Stimulated activated CD8-positive, alpha-beta memory T cell treated with anti-CD3 and anti-CD28 coated beads, Interleukin-4, amount 100 ng/mL, for 1 hour (primary cell): ENCODE measurements at places on chromosomes 5 and 9.

- DNase-seq: no peak
Observed at GRCh38 chr5:134566741-134567221, 41.3 kb downstream of the JADE2 start.

- DNase-seq: no peak
Observed at GRCh38 chr9:99557816-99558215, 263.9 kb upstream of the NR4A3 start.

DNA sequence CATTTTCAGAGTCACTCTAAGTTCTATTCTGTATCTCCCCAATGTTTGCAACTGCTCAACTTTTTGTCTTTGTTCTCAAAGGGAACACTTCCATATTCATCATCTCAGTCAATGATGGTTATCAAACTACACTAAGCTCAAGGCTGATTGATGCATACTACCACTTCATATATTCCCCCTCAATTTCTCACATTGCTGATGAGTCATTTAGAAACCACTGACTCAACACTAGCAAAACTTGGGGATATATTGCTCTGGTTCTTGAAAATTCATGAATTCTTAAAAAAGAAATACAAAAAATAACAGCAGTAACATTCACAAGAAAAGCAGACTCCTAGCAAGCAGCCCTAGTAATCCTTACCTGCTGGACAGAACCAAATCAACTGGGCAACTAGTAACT is 52.2 kb downstream of the ABHD17B start:
- DNase-seq: no peak

GRCh38 chr5:176389135-176390123 is 878 bp downstream of the HIGD2A start:
- DNase-seq: no peak

- DNase-seq: no peak
Observed at GRCh38 chr9:106535439-106535838, 327.5 kb upstream of the ZNF462 start.

DNA sequence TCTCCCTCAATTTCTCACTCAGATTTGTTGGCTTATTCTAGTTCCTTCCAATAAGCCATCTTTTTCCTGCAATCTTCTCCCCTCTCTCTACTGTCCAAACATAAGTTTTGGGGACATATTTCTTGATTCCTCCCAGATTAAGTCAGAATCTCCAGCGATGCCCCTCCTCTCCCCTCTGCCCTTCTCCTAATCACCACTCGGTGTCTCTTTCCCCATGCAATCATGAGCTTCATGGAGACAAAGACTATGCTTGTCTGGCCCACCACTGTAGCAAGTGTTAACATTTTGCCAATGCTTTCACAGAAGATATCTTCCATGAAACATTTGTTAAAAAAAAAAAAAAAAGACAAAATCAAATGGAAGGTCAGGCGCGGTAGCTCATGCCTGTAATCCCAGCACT is 42.4 kb downstream of the PDE6A start:
- DNase-seq: no peak

DNA sequence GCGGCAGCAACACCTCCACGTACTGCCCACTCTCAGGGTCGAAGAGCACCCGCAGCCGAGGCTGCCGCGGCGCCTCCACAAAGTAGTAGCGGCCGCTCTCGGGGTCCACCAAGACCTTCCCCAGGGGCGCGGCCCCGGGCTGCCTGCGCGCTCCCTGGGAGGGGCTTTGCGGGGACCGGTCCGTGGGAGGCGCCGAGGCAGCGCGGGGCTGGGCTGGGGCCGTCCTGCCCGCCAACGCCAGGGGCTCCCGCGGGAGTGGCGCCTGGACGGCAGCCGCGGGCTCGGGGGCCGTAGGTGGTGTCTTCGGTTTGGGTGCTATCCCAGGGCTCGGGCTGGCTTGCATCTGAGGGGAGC is 2.6 kb upstream of the MZB1 start:
- DNase-seq: no peak

- no peak for DNase-seq
Observed at GRCh38 chr9:127654619-127655018, 42.5 kb downstream of the STXBP1 start.

GRCh38 chr5:145689235-145689634 is 145.9 kb downstream of the PRELID2 start:
- DNase-seq: no peak

DNA sequence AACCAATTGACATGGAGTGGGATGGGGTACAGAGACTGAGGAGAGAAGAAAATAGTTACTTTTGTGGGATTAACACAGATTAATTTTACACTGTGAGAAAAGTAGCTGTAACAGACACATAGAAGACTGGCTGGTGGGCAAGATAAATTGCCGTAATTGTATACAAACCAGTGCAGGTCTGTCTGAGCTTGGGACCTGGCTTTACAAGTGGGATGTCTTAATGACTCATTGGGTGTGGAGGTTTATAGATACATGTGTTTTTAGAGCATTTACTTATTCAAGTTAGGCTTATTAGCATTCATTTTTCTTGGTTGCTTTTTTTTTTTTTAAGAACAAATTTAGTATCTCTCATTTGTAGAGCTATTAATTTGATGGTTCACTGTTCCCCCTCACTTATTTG is 37.5 kb downstream of the SLC44A1 start:
- no peak for DNase-seq

DNA sequence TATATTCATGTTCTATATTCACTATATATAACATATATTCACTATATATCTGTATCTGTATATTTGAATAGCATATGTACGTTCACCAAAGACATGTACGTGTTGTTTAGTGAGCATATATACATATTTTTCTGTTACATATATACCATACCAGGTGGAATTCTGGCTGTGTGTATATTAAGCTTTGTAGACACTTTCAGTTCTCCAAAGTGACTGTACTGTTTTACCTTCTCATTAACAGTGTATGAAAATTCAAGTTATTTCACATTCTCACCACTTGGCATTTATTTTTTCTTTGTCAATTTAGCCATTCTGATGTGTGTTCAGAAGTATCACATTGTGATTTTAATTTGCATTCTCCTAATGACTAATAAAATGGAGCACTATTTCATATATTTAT is 52.2 kb downstream of the DROSHA start:
- no peak for DNase-seq

GRCh38 chr9:119216651-119217331 is 152.4 kb downstream of the BRINP1 start:
- no peak for DNase-seq

GRCh38 chr5:131259326-131259725 is 4.5 kb upstream of the CDC42SE2 start:
- DNase-seq: no peak

GRCh38 chr5:109962882-109963603 is 273.3 kb downstream of the MAN2A1 start:
- DNase-seq: no peak

- no peak for DNase-seq
Observed at GRCh38 chr9:137673886-137674285, 55.1 kb downstream of the EHMT1 start.

DNA sequence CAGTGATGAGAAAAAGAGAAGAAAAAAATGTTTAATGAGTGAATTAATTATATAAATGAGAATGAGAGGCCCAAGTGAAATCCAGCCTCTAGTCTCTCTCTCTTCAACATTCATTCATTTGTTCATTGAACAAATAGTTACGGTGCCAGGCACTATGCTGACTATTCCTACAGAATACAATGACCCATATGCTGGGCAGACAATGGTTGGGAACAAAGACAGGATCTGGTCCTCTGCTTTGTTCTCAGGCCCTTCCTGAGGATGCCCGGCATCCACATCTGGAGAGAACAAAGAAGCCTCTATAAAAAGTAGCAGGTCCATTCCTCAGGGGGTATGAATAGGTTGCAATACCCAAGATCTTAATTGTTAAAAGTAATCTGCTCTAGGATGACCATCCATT is 6.9 kb downstream of the ADAM19 start:
- DNase-seq: no peak

DNA sequence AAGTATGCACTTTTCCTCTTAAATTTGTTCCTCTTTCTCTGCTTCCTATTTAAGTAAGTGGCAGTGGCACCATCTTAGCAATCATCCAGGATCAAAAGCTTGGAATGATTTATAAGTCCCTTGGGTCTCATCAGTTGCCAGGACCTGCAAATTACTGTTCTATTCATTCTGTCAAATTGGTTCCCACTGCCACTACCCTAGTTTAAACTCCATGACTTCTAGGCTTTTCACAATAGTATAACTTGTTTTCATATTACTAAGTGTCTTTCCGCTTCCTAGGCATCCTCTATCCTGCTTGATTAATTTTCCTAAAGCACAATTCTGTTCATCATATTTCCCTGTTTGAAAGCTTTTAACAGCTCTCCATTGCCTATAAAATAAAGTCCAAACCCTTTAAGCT is 363.9 kb upstream of the MEF2C start:
- DNase-seq: no peak

- no peak for DNase-seq
Observed at GRCh38 chr9:122579874-122580273, 3.3 kb downstream of the OR1L8 start.

GRCh38 chr9:123063896-123064295 is 30.4 kb downstream of the GPR21 start:
- no peak for DNase-seq

- no peak for DNase-seq
Observed at GRCh38 chr5:135102716-135103574, 68.9 kb upstream of the PITX1 start.

DNA sequence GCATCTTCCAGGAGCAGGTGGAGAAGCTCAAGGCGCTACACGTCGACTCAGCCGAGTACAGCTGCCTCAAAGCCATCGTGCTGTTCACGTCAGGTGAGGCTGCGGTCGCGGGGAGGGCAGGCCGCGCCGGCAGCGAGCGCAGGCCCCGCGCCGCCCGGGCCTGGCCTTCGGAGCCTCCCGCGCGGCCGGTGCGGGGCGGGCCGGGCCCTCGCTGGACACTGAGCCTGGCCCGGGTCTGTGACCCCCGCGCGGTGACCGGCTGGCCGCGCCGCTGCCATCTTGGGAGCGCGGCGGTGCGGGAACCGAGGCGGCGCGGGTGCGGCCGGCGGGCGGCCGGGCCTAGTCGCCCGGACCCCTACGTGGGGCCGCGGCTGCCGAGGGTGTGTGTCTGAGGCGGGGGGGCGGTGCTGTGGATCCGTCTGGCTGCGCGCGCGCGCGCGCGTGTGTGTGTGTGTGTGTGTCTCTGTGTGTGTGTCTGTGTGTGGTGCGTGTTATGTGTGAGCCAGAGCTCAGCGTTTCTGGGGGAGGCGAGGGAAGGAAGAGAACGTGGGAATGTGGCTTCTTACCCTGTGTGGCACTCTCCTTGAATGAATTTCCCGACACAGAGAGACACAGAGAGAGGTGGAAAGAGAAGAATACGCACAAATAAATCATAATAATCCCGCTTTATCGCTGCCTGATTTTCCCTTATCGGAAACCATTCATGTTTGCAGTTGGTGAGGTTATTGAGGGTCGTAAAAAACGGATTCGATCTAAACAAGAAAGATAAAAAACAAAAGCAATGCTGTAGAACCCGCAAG is 5.5 kb downstream of the NR2F1 start:
- no peak for DNase-seq

- no peak for DNase-seq
Observed at GRCh38 chr5:107937204-107937603, 266.5 kb upstream of the EFNA5 start.

DNA sequence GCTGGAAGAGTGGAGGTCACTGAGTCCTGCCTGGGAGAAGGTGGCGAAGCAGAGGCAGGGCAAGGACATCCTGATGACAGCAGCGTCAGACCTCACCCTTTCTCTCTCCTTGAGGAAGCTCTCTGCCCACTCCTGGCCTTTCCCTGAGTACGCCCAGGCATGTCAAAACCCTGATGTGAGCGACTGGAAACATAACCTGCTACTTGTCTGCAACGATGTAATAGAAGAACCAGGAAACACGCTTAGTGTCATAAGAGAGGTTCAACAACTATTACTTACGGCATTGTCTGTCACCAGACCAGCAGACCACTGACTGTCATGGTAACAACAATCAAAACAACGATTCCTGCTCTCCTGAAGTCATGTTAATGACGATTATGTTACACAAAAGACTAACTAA is 152.4 kb downstream of the ACTL7B start:
- DNase-seq: no peak

GRCh38 chr5:16005225-16005624 is 174.4 kb downstream of the MARCHF11 start:
- DNase-seq: no peak

DNA sequence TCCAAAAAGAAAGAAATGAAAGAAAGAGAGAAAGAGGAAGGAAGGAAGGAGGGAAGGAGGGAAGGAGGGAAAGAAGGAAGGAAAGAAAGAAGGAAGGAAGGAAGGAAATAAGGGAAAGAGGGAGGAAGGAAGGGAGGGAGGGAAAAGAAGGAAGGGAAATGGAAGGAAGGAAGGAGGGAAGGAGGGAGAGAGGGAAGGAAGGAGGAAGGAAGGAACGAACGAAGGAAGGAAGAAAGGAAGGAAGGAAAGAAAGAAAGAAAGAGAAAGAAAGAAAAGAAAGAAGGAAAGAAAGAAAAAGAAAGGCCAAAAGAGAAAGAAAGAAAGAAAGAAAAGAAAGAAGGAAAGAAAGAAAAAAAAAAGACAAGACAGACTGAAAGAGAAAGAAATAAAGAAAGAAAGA is 263.9 kb upstream of the ATP10B start:
- DNase-seq: no peak

DNA sequence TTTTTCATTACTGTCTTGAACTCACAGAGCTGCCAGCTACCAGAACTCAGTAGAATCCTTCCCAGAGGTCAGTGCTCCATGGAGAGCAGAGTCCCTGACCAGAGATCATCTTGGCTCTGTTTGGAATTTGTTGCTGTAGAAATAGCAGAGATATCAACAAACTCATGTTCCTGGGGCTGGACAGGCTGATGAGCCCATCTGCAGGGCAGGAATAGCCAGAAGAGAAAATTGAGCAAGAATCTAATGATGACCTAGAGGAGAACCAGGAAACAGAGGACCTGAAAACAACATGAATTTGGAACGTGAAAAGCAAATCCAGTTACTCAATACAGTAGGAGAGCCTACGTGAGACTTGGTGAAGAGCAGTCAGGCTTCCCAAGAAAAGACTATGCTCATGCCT is 437.8 kb downstream of the PLK2 start:
- no peak for DNase-seq

GRCh38 chr5:6377582-6377904 is 804 bp downstream of the MED10 start:
- DNase-seq: no peak

- DNase-seq: no peak
Observed at GRCh38 chr9:111136180-111136579, 97.9 kb upstream of the LPAR1 start.

- DNase-seq: no peak
Observed at GRCh38 chr5:39284552-39284951, 65.2 kb upstream of the FYB1 start.

GRCh38 chr5:73902327-73903051 is 276.5 kb downstream of the ARHGEF28 start:
- no peak for DNase-seq

DNA sequence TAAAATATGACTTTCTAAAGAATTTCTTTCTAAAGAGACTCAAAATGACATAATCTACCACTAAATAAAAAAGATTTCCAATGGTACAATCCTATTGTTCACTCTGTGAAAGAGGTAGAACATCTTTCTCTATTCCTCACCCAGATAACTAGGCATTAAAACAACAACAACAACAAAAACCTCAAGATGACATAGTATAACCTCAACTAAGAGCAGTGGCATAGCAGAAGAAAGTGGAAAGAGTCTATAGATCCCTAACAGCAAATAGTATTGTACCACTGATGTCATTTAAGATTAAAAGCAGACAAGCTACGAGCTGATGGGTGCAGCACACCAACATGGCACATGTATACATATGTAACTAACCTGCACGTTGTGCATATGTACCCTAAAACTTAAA is 29.9 kb downstream of the RAPGEF6 start:
- no peak for DNase-seq

- no peak for DNase-seq
Observed at GRCh38 chr5:36944024-36944423, 67.5 kb downstream of the NIPBL start.

- DNase-seq: no peak
Observed at GRCh38 chr5:76851728-76852369, 2.0 kb downstream of the S100Z start.
